ENCODE measurements at places on chromosomes 2 and 18. TPM values are rescaled to one million over a fixed set of nuclear protein-coding genes. Genes with fewer than 3 reads are reported as not detected.

GRCh38 chr2:207150284-207150683, 15.5 kb downstream of the KLF7 start:
- DNase-seq = no peak

DNA sequence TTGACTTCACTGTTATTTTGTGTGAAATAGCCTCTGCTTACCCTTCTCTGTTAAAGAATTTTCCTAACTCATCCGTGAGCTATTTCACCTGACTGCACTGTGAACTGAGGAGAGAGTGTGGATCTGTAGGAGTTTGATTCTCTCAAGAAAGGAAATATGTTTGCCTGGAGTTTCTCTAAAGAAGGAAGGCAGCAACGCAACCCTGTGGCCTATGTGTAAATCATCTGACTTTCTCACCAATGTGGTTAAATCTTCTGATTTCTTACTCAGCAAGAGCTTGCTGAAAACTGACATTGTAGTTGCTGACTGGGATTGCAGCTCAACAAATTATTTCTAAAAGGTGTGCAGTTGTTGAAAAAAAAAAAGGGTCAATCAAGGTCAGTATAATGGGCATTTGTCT, 153.9 kb upstream of the PELI1 start:
- DNase-seq = no peak

DNA sequence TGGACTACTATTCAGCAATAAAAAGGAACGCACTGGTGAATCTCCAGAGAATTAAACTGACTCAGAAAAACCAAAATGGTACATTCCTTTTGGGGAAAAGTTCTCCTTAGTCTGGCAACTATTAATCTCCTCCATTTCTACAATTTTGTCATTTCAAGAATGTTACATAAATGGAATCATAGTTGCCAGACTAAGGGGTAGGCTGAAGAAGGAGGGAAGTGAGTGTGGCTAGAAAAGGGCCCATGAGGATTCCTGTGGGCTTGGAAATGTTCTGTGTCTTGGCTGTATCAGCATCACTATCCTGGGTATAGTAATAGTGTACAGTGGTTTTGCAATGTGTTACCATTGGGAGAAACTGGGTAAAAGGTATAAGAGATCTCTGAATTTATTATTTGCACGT, 72.4 kb downstream of the ZAP70 start:
- DNase-seq = no peak

DNA sequence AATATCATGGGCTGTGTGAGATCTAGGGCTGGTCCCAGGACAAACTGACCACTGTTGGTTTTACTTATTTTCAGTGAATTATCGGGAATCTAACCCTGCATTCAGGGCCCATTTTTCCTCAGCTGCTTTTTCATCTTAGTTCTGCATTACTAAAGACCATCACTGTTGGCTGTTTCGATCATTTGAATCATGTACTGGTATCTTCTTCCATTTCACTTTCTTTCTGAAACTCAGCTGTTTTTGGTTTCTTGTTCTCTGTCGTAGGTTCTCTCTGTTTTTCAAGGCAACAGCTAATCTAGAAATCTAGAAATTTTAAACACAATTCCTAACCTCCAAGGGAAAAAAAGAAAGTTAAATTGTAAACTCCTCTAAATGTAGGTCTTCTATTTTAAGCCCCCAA, 159.9 kb upstream of the SESTD1 start:
- no peak for DNase-seq

GRCh38 chr2:237438080-237438940, 24.3 kb upstream of the COL6A3 start:
- no peak for DNase-seq

GRCh38 chr2:1672738-1673137, 71.6 kb downstream of the PXDN start:
- no peak for DNase-seq

DNA sequence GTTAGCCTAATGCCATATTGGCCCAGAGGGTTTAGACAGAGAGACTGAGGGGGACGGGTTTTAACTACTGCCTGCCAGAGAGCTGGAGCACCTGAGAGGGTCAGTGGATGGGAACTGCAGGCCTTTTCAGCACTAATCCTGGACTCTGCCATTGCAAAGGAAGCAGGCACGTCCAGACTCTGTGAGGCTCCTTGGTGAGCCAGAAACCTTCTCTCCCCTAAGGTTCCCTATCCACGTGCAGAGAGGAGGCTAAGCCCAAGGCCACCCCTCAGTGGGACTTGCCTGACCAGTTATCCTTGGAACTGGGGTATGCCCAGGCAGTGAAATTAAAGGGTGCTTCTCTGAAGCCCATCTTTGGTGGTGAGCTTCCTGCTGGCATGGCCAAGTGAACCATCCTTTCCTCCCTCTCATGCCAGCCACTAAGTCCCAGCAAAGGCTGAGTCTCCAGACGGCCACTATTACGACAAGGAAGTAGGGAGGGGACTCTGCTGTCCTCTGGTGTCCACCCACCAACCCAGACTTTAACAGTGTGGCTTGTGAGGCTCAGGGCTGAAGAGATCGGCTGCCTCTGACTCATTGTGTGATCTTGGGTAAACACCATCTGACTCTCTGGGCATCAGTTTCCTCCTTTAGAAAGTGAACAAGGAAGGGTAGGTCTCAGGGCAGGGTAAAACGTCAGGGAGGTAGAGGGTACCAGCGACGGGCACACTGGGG, 3.9 kb upstream of the MLPH start:
- DNase-seq = no peak

DNA sequence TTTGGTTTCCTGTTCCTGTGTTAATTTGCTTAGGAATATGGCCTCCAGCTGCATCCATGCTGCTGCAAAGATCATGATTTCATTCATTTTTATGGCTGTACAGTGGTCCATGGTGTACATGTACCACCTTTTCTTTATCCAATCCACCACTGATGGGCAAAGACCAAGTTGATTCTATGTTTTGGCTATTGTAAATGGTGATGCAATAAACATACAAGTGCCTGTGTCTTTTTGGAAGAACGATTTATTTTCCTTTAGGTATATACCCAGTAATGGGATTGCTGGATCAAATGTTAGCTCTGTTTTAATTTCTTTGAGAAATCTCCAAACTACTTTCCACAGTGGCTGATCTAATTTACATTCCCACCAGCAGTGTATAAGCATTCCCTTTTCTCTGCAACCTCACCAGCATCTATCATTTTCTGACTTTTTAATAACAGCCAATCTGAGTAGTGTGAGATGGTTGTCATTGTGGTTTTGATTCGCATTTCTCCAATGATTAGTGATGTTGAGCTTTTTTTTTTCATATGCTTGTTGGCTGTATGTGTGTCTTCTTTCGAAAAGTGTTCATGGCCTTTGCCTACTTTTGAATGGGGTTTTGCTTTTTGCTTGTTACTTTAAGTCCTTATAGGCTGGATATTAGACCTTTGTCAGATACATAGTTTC, 19.4 kb downstream of the EXOC6B start:
- DNase-seq = no peak

Gene LIMS2
- total RNA-seq = 95.7 TPM

GRCh38 chr2:65503746-65504145, 71.3 kb upstream of the SPRED2 start:
- DNase-seq = no peak

DNA sequence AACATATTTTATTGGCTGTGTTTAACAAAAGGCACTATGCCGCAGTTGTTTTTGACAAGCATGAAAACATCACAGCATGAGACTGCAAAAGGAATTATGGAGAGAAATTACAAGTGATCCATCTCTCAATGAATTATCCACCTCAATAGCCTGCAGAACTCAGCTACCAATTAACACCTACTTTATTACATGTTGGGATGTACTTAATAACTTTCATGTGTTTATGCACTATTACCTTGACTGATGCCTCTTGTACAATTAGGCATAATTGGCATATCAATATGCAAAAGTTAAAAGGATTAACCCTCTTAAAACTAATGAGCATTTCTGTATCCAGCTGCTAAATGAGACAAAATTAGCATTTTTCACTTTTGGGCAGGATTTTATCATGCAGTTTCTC, 27.8 kb downstream of the ARHGAP15 start:
- DNase-seq = no peak

Gene ZNF892
- total RNA-seq = 14.4 TPM

Gene SERPINB12
- not detected for total RNA-seq

DNA sequence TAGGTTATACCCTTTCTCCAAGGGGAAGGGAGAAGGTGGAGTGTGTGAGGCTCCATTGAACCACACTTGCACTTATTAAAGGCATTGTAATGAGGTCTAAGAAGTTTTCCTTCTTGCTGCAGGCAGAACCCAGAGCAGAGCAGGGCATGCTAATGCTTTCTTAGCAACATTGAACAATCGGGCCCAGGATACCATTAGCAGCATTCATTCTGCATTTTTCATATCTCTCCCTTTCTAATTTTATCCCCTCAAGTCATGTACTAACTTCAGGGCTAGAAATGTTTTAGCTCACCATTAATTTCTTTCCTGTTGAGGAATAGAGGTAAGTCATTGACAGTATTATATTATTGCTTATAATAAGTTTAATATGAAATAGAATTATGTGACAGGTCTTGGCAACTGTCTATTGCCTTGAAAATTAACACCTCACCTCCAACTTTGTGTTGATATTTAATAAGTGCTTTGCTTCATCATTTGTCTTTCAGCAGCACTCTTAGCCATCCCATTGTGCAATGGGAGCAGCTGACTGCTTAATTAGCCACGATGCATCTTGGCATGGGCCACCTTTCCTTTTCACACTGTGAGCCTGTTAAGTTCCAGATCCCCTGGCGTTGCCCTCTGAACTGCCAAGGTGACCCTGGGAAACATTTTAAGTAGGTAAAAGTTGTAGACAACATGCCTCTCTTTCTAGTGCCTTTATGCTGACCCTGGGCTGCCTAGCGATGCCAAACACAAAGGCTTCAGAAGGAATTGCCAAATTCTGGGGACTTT, 300.8 kb upstream of the MEX3C start:
- DNase-seq = no peak

Gene CRYGD
- not detected for total RNA-seq

DNA sequence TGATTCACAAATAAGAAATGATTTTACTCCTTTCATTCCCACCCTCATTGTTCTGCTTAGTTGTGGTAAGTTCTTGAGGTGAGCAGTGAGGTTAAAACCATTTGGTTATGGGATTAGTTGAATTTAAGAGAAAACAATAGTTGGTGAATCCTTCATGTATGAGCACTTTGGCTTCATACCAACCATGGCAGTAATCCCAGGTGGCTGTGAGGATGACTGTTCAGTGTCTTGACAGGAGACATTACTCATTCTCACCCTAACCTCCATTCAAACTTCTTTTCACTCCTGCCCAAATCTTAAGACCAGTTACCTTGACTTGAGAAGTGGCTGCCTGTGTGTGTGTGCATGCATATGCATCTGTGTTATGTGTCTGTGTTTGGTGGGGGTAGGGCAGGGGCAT, 143.1 kb downstream of the SETBP1 start:
- DNase-seq = no peak

Data from tibial nerve (tissue), 4 donors.